ENCODE measurements at places on chromosomes 12 and 14. TPM values are rescaled to one million over a fixed set of nuclear protein-coding genes. Genes with fewer than 3 reads are reported as not detected.

DNA sequence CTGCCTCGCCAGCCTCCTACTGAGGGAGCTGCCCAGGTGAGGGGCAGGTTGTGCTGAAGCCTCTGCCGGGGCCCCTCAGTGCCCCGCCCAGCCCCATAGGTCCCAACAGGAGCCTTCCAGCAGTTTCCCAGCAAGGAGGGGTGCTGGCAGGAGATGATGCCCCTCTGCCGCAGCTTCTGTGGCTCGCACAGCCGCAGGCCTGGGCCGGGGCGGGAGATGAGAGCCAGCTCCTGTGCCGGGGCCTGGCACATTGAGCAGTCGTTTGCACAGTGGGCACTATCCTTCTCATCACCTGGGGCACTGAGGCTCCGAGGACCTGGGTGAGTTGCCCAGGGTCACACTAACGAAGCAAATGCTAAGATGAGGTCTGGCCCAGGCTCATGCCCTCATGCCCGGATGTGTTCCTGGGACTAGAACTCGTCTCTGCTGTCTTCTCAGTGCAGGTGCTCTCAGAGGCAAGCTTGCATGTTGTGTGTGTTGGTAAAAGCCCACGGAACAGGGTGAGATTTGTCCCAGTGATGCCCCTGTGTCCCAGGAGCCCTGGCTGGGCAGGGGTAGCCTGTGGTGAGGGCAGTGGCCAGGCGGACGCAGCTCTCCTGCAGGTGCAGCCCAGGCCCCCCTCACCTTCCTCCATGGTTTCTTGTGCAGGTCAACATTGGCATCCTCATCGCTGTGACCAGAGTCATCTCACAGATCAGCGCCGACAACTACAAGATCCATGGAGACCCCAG, 177.5 kb downstream of the ADGRD1 start:
- peaks cover 26% of the 10 kb centered on the region for H3K27me3 ChIP-seq
- H3K4me1 ChIP-seq = peaks cover 10% of the 10 kb centered on the region
- no peak overlapping the region for H3K27ac ChIP-seq
- no peak overlapping the region for H3K4me3 ChIP-seq
- no peaks in the 10 kb centered on the region for H3K36me3 ChIP-seq

DNA sequence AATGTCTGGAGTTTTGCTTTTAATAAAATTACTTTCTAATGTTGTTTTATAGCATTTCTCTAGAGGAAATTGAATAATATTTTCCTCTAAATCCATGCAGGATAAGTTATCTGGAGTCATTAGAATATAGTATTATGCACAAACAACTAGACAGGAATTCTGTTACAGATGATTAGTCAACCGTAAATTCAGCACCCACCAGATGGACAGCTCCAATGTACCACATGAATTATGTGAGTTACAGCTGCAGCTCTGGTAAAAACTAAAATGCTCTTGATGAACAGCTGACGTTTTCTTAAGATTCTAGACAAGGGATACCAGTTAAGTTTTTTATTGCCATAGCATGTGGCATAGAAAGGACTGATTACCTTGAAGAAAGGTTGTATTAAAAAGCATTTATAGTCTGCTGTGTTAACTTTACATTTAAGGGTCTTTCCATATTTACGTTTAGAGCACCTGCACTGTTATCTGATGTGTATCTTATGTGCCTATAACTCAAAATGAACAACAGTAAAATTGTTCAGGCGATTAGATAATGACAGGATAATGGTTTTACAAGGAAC, 321.4 kb upstream of the LRFN5 start:
- peaks cover 4% of the 10 kb centered on the region for H3K36me3 ChIP-seq
- no peaks in the 10 kb centered on the region for H3K27me3 ChIP-seq
- H3K4me3 ChIP-seq = no peak overlapping the region

DNA sequence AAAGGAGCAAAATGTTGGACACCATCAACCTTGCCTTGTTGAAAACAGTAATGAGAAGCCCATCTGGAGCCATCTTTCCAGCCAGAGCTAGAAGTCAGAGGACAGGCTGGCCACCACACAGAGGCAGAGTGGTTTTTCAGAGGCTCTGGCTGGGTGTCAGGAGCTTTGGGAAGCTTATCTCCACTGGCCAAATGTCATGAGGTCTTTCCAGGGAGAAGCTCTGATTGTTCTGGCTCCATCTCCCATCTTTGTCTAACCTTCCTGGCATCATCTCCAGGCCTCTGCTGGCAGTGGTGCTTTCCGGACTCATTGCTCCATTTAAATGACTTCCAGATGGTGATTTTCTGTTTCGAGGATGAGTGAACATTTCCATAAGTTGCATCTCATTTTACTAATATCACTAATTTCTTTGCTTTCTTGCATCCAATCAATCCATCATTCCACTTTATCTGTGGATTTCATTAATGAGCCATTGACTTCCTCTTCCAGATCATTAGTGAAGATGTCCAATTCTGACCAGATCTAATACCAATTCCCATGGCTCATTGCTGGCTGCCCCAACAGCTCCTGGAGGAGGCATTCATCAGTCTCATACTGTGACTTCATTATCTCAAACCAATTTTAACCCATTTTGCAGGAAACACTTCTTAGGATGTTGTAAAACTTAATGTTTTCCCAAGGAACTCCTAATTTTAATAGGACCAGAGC, 35.3 kb upstream of the TMTC1 start:
- peaks cover 2% of the 10 kb centered on the region for H3K27me3 ChIP-seq
- H3K4me1 ChIP-seq = no peaks in the 10 kb centered on the region
- H3K36me3 ChIP-seq = no peaks in the 10 kb centered on the region
- H3K27ac ChIP-seq = no peak overlapping the region
- no peak for DNase-seq

GRCh38 chr12:88854260-88854659, 274.0 kb upstream of the KITLG start:
- peak overlapping the region; percentile 66 for H3K27ac ChIP-seq
- H3K27me3 ChIP-seq = no peaks in the 10 kb centered on the region
- H3K36me3 ChIP-seq = peaks cover 27% of the 10 kb centered on the region

MYH6 gene
- not detected for total RNA-seq

- no peak overlapping the region for H3K27ac ChIP-seq
- H3K36me3 ChIP-seq = peaks cover 4% of the 10 kb centered on the region
- no peak overlapping the region for H3K4me3 ChIP-seq
- no peak for DNase-seq
- no peaks in the 10 kb centered on the region for H3K27me3 ChIP-seq
Observed at GRCh38 chr14:59275668-59276067, 87.2 kb downstream of the DAAM1 start.

DNA sequence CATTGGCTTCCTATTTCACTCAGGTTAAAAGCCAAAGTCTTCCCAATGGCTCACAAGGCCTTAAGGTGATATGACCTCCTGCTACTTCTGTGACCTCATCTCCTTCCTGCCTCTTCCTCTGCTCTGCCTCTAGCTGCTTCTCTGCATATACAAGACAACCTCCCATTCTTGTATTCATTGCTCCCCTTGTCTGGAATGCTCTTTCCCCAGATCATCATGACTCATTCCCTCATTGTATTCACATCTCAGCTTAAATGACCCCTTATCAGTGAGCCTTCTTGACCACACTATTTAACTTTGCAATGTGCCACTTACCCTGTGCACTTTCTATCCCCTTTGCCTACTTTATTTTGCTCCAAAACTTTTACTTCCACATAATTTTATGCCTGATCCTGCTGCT, 90.2 kb downstream of the PPP1R12A start:
- H3K27me3 ChIP-seq = no peaks in the 10 kb centered on the region
- no peak overlapping the region for H3K4me3 ChIP-seq
- no peak for DNase-seq
- peaks cover 6% of the 10 kb centered on the region for H3K4me1 ChIP-seq
- H3K27ac ChIP-seq = no peak overlapping the region

RFLNA gene
- total RNA-seq = 37.9 TPM

DNA sequence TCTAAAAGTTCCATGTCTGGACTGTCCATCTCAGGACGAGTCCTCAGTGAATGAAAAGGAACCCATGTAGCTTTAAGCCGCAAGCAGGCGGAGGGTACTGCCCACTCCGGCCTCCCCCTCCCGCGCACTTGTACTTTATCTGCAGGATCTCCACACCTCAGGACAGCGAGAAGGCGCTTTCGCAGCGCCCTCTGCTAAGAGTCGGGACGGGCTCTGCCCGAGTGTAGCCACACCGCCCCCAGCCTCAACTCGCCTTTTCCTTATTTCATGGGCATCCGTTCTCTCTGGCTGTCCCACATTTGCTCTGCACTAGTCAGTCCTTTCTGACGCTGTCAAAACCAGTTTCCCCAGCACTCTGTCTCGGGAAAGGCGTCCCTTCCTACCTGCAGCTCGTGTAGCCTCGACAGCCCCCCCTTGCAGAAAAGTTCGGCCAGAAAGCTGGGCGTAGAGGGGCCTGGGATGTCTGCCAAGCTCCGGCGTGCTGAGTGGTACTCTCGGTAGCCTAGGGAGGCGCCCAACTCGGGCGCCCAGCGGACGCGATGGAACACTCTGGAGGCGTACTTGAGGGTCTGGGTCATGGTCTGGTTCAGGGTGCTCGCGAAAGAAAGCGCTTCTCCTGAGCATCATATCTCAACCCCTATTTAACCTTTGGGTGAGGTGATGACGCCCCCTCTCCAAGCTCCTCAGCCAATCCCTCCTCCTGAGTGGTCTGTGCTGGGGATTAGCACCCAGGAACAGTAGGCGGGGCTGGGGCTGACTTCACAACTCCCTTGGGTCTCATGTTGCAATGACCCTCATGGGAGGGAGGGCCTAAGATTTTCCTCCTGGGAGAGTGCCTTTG, at the start of gene CYP27B1:
CYP27B1 (minus strand) TSS at position 615 of the 841 bp plus-strand sequence; CDS start at position 578, 37 bp downstream.
- H3K4me1 ChIP-seq = peaks cover 27% of the 10 kb centered on the region
- H3K27me3 ChIP-seq = peaks cover 67% of the 10 kb centered on the region
- no peak within 1 kb of the TSS for H3K27ac ChIP-seq
- H3K36me3 ChIP-seq = peaks cover 8% of the 10 kb centered on the region

- peaks cover 13% of the 10 kb centered on the region for H3K4me1 ChIP-seq
- peaks cover 2% of the 10 kb centered on the region for H3K27me3 ChIP-seq
- H3K36me3 ChIP-seq = peaks cover 11% of the 10 kb centered on the region
- H3K4me3 ChIP-seq = no peak overlapping the region
Observed at GRCh38 chr12:27960821-27961220, 11.7 kb downstream of the PTHLH start.

KRT75 gene
- total RNA-seq = not detected

GRCh38 chr14:58796242-58797009, 158.7 kb downstream of the DACT1 start:
- H3K27me3 ChIP-seq = no peaks in the 10 kb centered on the region
- H3K4me1 ChIP-seq = peaks cover 25% of the 10 kb centered on the region
- no peak overlapping the region for H3K4me3 ChIP-seq
- no peak overlapping the region for H3K27ac ChIP-seq

TOMM20L gene
- total RNA-seq = 0.47 TPM

GRCh38 chr14:100825713-100826331, at the start of gene MEG3:
MEG3 (plus strand) TSS chr14:100826118.
- no peak for DNase-seq
- H3K27me3 ChIP-seq = no peaks in the 10 kb centered on the region
- peaks cover 52% of the 10 kb centered on the region for H3K4me1 ChIP-seq
- H3K36me3 ChIP-seq = peaks cover 4% of the 10 kb centered on the region
- no peak within 1 kb of the TSS for H3K4me3 ChIP-seq

- peaks cover 9% of the 10 kb centered on the region for H3K4me1 ChIP-seq
- no peak for DNase-seq
- no peak overlapping the region for H3K4me3 ChIP-seq
- no peak overlapping the region for H3K27ac ChIP-seq
- peaks cover 27% of the 10 kb centered on the region for H3K27me3 ChIP-seq
Observed at GRCh38 chr14:95498622-95499353, 17.7 kb downstream of the SYNE3 start.

DNA sequence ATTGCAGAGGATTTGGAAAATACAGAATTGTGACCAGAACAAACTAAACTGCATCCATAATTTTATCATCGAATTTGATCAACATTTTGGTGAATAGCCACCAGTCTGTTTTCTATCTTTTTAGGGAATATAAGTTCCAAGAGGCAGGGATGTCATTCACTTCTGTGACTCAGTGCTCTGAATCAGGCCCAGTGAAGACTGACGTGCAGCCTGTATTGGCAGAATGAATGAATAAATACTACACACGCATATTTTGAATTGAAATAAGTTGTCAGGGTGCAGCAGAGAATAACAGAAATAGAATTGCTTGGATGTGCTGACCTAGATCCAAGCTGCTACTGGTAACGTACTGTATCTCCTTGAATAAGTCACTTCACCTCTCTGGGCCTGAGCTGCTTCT, 1.3 kb upstream of the EMP1 start:
- H3K4me3 ChIP-seq = no peak overlapping the region
- no peaks in the 10 kb centered on the region for H3K36me3 ChIP-seq
- peak overlapping the region; percentile 94 for H3K27ac ChIP-seq
- no peaks in the 10 kb centered on the region for H3K27me3 ChIP-seq
- no peak for DNase-seq
- peaks cover 66% of the 10 kb centered on the region for H3K4me1 ChIP-seq

DNA sequence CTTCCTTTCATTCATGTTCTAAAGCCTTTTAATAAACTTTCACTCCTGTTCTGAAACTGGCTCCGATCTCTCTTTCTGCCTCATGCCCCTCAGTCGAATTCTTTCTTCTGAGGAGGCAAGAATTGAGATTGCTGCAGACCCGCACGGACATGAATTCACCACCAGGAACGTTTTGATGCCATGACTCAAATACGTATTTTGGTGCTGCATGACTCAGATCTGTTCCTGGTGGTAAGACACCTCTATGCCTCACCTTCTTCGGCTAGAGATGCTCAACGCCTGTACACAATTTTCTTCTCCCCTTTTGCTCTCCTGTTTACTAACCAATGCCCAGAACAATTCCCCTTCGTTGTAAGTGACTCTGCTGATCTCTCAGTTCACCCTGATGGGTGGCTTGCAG, 52.0 kb upstream of the RIMBP2 start:
- H3K4me3 ChIP-seq = no peak overlapping the region
- peaks cover 29% of the 10 kb centered on the region for H3K27me3 ChIP-seq
- H3K27ac ChIP-seq = no peak overlapping the region

GRCh38 chr12:131103669-131104462, 150.2 kb downstream of the ADGRD1 start:
- H3K4me1 ChIP-seq = no peaks in the 10 kb centered on the region
- H3K27ac ChIP-seq = no peak overlapping the region
- no peaks in the 10 kb centered on the region for H3K36me3 ChIP-seq
- H3K4me3 ChIP-seq = no peak overlapping the region

MUCL1 gene
- total RNA-seq = not detected

SOX5 gene
- 15.7 TPM for total RNA-seq

GLT8D2 gene
- total RNA-seq = 13.1 TPM

DNA sequence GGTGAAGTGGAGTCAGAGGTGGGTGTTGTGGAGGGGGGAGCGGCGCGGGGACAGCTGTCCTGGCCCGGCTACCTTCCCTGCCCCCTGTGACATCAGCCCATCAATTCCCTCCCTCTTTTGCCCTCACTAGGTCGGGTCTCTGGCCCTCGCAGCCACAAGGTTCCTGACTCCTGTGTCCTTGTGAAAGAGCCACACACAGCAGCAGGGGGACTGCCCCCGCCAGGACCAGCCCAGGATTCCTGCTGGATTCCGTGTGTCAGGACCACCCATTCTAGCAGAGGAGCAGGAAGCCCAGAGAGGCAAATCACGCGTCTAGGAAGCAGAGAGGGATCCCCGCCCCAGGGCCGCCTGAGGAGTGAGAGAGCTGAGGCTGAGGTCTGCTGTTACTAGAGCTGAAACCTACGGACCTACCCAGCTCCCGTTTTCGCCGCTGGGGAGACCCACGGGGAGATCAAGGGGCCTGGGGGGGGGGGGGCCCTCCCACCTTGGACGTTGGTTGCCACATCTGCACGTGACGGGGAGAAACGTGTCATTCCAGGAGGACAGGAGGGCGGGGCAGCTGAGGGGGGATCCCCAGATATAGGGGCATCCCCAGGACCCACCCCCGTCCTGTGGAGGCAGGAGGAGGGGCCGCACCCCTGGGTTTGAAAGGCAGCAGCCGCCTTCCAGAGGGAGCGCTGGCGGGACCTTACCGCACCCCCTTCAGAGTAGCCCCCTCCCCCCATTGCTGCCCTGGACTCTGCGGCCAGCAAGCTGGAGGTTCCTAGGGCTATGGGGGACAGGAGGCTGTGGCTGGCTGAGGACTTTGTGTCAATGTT, 12.5 kb upstream of the INF2 start:
- H3K27ac ChIP-seq = peak overlapping the region; percentile 96
- peaks cover 45% of the 10 kb centered on the region for H3K4me1 ChIP-seq
- H3K4me3 ChIP-seq = peak overlapping the region; percentile 73
- no peaks in the 10 kb centered on the region for H3K36me3 ChIP-seq
- no peaks in the 10 kb centered on the region for H3K27me3 ChIP-seq
- DNase-seq = peak; percentile 58

ST8SIA1 gene
- 1.2 TPM for total RNA-seq
